T-helper 9 cell (primary cell): ENCODE measurements at places on chromosomes 12 and 14.

DNA sequence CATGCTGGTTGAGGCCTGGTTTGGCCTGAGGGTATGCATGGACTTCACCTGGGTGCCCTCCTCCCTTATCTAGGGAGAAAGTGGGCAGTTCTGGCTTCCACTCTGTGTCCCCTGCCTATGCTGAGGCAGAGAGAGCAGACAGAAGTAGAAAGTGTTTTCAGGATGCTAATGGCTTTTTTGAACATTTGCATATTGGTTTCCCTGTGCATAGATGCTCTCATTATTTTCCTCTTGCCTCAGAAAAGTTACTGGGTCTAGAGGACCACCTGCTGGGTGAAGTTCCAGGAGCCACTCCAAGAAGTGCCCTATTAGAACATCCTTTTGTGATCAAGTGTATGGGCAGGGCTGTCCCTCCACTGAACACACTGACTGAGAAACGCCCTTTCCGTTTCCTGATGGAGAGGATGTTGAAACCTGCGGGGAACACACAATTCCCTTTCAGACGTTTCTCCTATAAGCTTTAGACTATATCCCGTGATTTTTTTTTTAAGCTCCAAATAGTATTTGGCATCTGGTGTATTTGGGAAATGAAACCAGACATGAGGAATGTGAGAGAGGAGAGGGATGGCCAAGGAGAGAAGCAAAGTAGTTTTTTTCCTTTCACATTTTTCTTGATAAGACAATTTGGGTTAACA, 66.6 kb downstream of the DAAM1 start:
- DNase-seq: no peak

- peak; percentile 21 for DNase-seq
These were observed 787 bp downstream of the HECTD4 start for GRCh38 chr12:112381406-112381882.

- DNase-seq: no peak
These were observed 576.7 kb downstream of the ALG10 start for GRCh38 chr12:34598851-34599529.

DNA sequence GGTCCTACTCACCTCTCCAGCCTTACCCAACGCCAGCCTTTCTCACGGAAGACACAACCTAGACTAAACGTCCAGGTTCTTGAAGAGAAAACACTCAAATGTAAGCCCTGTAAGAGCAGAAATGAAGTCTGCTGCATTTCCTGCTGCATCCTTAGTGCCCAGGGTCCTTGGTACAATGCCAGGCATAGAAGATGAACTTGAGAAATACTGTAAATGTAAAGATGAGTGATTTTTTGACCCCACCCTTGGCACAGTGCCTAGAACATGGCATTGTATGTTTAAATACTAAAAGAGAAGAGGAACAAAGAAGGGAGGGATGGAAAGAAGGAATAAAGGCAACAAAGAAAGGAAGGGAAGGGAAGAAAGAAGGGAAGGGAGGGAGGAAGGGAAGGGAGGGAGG, 514.6 kb downstream of the MED13L start:
- no peak for DNase-seq

- no peak for DNase-seq
These were observed 6.3 kb upstream of the SERPINA1 start for GRCh38 chr14:94394581-94395207.

GRCh38 chr12:98149270-98149669, 366.1 kb upstream of the TMPO start:
- no peak for DNase-seq

DNA sequence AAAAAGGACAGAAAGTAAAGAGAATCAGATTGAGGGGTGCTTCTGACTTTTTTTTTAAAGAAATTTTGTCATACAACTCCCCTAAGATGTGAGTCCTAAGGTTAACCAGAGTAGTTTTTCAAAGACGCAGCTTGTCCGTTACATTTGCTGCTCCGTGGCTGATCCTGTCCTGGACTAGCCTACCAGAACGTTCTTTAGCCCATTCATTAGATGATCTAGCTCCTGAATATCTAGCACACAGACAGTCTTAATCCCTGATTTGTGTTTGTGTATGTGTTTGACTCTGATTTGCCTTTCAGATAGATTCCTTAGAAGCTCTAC, 60.3 kb downstream of the SAMD4A start:
- DNase-seq: no peak

DNA sequence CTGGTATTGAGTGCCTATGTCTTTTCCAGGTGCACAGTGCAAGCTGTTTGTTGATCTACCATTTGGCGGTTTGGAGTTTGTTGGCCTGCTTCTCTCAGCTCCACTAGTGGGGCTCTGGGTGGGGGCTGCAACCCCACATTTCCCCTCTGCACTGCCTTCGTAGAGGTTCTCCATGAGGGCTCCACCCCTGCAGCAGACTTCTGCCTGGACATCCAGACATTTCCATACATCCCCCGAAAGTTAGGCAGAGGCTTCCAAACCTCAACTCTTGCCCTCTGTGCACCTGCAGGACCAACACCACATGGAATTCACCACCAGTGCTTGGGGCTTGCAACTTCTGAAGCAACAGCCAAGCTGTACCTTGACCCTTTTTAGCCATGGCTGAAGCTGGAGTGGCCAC, 1024.1 kb downstream of the TMTC2 start:
- no peak for DNase-seq

DNA sequence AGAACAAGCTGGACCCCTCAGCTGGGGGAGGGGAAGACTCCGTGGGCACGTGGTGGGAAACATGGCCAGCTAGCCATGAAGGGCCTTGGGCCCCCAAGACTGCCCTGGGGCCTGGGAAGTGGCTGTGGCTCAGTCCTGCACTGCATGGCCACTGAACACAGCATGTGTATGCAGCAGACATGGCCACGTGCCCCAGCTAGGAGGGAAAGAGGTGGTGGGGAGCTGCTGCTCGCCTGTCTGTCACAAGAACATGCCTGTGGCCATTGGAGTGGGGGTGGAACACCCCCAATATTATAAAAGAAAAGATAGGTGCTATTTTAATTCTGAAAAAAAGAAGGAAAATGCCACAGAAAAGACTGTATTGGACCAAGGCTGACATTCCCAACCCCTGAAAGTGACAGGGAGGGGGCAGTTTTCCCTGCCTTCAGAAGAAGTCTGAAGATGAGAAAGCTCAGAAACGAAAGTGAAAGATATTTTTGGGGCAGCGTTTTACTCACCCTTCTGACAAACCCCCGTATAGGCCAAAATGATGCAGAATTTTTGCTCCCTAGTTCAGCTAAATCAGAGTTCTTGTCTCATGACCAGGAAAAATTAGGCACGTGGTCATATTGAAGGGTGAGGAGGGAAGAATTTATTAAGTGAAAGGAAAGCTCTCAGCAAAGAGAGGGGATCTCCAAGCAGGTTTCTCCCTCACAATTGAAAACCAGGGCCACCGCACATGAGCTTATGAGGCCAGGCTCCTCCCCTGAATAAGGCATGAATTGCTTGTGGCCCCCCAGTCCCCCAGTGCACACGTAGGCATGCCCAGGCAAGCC, 35.2 kb upstream of the PCNX1 start:
- no peak for DNase-seq

GRCh38 chr12:2111826-2112225, 59.0 kb downstream of the CACNA1C start:
- no peak for DNase-seq

DNA sequence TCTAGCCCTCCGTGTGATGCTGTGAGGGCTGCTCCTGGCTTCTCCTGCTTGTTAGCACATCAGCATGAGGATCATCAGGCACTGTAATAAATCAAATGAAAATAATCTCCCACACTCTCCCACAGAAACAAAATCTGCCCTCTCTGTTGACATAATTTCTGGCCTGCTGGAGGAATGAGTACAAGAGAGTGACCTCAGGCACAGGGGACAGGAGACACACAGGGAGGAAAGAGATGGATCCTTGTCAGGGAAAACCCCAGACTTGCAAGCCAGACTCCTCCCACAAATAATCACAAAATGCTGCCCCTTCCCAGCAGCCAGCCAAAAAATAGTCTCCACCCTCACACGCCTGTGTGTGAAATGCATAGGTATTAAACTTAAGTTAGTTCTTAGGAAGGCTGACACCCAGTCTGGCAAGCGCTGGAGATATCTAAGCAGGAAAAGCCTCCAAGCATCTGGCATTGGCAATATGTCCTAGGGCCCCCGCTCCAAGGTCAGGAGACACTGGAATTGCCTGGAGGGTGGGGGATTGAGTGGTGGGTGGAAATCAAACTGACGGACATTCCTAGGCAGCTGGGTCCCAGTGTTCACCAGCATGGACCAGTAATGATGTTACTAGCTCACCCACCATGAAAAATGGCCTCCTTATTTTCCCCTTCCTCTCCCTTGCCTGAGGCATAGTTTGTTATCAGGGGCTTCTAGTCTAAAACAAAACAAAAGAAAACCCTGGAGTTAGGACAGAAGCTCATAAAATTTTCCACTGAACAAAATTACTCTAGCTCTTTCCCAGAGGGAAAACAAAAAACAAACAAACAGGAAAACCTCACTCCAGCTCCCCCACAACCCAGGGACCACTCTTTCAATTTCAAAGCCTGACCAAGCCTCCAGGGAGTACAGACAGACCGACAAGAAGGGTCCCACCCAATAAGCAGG, 22.0 kb downstream of the SMUG1 start:
- DNase-seq: no peak

DNA sequence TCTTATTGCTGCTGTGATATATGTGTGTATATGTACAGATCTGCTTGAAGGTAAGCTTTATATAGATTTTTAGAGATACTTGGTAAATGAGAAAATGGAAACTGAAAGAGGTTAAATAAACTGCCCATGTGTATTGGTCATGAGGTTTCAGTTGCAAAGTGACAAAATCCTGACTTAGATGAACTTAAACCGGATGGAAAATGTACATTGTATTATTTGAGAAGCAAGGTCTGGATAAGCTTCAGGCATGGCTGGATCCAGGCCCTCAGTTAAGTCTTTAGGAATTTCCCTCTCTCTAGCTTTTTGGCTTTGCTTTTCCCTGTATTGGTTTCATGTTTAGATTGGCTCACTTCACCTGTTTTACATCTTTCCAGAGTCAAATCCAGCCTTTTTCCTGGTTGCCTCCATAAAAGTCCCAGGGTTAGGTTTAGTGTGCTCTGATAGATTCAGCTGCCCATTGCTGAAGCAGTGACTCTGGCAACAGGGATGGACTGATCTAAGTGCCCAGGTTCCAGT, 21.0 kb upstream of the MAP1LC3B2 start:
- DNase-seq: no peak

- no peak for DNase-seq
These were observed 254.1 kb downstream of the NRXN3 start for GRCh38 chr14:78424311-78424710.

DNA sequence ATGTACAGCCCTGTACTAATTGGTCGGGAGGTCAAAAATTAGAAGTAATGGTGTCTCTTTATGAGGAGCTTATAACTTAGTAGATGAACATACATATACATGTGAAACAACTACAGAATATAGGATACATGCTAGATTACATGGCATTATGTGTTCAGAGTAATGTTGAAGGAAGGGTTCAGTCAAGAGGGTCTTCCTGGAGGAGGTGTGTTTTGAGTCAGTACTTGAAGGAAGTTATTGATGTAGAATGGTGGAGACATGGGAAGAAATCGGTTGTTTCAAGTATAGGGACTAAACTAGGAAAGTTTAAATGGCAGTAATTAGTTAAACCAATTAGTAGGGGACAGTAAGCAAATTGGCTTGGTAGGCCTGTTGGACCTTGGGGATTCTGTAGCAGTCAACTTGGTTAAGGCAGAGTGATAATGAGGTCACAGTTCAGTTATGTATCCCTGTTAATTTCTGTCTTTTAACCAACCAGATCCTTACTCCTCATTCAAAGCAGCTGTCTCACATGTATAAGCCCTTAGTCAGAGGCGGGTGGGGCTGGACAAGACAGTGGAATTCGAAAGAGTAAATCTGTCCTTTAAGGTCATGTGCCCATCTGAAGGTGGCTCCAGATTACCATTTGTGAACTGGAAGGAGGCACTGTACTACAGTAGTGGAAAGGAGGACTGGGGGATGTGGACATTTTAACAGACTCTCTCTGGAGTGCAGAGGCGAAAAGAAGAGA, 3.5 kb upstream of the ANKRD52 start:
- DNase-seq: no peak

- DNase-seq: no peak
These were observed 30.7 kb downstream of the SNRNP35 start for GRCh38 chr12:123488539-123489230.

- DNase-seq: no peak
These were observed 700.9 kb downstream of the AACS start for GRCh38 chr12:125766091-125766490.

- no peak for DNase-seq
These were observed 268.7 kb upstream of the TBX3 start for GRCh38 chr12:114952573-114953271.

DNA sequence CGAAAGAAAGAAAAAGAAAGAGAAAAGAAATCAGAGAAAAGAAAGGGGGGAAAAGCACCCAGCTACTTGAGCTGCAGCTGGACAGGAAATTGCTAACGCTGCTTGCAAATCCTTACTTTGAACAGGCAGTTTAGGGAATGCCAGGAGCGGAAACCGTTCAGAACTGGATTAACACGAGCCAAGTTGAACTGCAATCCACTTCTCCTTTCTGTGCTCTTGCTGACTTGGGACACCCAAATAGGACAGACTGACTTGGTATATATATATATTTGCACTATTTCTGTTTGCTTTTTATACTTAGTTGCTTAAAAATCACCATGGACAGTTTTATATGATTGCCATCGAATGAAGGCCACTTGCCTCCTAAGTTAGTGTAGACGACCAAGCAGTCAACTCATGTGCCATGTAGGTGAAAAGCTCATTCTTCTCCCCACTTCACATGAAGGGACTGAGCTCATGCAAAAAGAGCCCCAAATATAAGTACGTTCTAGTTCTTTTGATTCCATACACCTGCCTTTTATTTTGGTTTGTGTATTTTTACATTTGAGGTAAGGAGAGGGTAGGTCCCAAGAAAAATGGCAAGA, 5.5 kb downstream of the DUSP6 start:
- no peak for DNase-seq

DNA sequence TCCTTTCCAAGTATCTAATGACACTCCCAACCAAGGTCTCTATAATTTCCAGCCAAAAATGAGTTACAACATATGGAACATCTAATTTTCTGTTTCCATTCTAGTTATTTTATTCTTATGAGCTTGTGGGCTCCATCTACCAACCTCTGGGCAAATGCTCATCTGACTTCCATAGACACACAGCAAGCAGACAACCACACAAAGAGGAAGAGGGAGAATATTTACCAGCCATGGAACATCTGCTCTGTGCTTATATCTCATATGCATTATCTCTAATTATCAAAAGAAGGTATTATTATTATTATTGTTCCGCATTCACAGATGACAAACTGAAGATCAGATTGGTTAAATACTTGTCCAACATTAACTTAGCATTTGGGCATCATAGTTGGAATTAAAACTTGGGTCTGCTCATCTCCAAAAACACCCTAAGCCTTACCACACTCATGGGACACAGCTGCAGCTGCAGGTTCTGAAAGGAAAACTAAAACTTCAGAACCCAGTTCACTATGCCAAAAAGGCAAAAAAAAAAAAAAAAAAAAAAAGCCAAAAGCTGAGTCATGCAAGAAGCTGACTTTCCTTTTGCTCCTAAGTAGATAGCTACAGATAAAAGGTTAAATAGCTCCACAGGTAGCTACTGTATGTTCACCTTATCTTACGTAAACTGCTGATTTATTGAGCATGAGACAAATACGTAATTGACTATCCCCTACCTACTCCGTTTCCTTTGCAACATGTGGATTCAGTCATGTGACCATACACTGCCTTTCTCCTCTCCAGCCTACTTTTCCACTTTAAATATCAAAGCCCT, 23.6 kb upstream of the TCL1B start:
- no peak for DNase-seq

- DNase-seq: no peak
These were observed 137.2 kb upstream of the DNM1L start for GRCh38 chr12:32541754-32542374.

GRCh38 chr12:65742018-65743010, 82.0 kb upstream of the HMGA2 start:
- no peak for DNase-seq

- no peak for DNase-seq
These were observed 107.1 kb downstream of the SLC6A15 start for GRCh38 chr12:84805474-84805858.
